ENCODE measurements at places on chromosomes 7 and 10.

GRCh38 chr10:101781655-101781983, 1.6 kb downstream of the NPM3 start:
- no peak for DNase-seq

DNA sequence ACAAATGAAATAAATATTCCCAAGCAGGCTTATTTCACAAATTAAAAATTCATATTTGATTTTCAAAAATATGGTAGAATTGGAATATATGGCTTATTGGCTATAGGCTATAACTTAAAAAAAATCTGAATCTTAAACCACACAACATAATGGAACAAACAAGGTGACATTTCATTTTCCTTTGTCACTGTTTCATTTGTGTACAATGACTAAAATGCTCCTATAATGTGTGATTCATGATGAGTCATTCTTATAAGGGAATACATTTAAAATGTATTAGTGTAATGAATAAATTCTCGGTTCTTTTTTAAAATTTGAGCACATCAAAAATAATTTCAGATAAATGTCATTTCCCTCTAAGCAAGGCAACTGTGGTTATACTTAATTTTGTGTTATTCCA, 148.0 kb upstream of the ANK3 start:
- DNase-seq, result no peak

DNA sequence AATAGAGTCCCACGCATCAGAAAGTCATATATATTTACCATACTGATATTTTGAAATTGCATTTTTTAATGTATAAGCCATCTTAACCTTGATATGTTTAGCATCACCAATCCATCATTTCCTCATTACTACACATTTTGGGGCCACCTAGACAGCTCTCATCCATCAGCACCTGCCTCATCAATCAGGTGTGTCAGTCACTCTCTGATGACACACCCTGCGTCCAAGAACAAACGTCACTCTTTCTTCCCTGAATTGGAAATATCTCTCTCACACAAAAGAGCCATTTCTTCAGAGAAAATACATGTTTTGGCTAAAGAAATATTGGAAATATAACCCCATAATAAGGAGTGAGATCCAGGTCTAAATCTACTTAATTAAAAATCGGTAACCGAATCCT, 38.9 kb upstream of the RSU1 start:
- DNase-seq, result no peak

DNA sequence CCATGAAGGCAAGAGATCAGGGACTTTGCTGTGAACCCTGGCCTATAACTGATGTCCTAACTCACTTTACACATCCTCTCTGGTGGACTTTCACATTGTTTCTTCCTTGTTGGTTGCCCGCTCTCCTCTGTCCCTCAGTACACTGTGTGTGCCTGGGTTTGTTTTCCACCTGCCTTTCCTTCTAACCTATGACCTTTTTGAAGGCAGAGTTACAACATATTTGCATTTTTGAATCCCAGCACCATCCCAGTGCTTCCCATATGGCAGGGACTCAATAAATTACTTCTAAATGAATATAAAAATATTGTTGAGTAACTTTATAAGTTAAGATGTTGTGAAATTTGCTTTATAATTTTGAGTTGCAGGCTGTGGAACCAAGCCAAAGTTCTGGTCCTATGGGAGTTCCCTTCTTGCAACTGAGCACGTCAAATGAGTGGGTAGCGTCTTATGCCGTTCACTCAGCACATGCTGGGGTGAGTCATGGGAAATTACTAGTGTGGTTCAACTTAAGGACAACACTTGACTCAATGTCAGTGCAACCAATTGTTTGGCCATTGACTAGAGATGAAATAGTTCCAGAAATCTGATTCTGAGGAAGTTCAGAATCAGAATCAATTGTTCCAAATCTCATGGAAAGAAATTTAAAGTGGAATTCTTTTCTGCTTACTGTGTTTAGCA, 250.9 kb downstream of the TWIST1 start:
- no peak for DNase-seq

DNA sequence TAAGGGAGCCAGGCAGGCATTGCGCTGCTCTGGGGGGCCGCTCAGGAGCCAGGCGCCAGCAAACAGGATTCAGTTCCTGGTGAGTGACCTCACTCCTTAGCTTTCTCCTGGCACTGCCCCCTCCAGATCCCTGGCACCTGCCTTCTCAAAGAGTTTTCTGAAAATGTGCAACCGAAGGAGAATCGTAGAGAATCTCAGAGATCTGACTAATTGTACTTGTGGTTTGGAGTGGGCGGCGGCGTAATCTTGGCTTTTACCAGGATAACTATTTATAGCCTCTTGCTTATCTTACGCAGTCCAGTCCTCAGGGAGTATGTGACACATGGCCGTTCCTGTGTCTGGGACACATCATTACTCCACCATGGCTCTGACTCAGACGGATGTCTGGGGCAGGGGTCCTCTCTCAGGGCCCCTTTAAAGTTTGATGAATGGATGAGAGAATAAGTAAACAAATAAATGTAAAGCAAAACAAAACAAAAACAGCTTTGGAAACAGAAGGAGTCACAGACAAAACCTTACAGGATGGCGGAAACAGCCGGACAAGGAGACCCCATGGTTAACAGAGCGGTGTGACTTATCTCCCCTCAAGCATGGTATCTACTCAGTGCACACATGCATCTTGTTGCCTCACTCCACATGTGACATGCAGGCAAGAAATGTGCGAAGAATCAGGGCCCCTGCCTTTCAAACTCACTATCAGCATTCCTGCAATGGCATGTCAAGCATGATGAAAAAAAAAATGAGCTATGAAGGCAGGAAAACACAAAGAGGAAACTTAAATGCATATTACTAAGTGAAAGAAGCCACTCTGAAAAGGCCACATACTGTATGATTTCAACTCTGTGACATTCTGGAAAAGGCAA, 99.7 kb downstream of the TNS3 start:
- DNase-seq, result no peak

DNA sequence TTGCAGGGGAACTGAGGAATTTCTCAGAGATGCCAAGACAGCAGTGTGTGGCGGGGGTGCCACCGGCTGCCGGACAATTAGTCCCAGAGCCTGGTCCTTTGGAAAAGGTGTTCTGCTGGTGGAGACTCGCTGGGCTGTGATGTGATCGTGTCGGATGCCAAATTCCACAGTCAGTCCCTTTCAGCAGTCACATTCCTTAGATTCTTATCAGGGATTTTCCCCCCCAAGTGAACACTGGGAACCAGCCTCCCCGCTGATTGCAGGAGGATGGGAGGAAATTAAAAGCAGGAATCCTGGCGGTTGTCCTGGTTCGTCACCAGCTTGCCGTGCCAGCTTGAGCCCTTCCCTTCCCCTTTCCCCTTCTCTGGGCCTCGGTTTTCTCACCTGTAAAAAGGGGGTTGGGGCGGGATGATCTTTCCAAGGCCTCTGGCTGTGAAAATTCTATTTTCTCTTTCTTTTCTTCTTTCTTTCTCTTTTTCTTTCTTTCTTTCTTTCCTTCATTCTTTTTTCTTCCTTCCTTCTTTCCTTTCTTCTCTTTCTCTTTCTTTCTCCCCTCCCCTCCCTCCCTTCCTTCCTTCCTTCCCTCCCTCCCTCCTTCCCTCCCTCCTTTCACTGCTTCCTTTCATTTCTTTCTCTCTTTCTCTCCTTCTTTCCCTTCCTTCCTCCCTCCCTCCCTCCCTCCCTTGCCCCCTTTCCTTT, 39.6 kb downstream of the COL26A1 start:
- DNase-seq, result no peak

- DNase-seq, result no peak
Observed at GRCh38 chr7:36021917-36022550, 131.0 kb upstream of the EEPD1 start.

DNA sequence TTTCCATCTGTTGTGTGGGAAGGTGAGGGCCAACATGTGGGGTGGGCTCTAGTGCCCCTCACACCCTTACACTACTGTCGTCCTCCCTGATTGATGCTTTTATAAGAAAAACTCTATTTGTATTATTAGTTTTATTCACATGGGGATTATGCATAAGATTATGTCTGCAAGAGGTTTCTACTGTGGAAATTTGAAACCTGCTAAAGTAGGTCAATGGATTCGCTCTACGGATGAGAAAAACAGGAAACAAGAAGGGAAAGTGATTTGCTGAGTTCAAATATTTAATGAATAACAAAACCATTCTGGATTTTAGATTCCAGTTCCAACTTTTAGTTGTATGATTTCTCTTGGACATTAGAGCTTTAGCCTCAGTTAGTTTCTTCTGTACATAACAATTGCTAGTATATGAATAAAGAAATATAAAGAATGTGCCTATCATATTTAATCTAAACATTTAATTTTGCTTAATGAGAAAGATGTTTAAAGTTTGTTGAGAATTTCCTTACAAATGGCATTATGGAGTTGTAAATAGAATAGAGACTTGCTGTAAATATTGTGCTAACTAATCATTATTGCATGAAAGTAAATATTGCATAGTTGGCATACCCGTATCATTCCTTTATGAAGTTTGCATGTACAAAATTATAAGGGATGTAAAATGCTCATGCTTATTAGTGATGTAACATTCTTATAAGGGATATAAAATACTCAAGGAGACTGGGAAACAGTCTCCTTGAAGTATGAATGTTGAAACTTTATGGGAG, 193.8 kb downstream of the THSD7A start:
- no peak for DNase-seq

DNA sequence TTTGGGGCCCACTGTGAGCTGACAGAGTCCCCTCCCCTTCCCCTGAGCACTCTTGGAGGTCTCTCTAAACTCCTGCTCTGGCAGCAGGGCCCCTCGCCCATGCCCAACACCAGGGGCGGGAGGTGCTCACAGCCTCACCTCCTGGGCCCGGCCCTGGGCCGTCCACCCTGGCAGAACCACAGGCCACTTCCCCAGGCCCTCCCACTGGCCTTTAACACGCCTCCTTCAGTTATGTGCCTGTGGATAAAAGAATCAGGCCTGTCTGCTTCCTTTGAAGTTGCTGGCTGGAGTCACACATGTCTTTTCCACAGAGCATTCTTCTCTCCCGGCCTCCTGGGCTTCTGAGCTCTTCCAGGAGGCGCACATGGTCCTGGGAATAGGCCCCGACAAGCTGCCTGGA, 10.2 kb downstream of the MYL10 start:
- DNase-seq, result no peak

GRCh38 chr7:157292770-157293412, 43.9 kb upstream of the DNAJB6 start:
- no peak for DNase-seq

DNA sequence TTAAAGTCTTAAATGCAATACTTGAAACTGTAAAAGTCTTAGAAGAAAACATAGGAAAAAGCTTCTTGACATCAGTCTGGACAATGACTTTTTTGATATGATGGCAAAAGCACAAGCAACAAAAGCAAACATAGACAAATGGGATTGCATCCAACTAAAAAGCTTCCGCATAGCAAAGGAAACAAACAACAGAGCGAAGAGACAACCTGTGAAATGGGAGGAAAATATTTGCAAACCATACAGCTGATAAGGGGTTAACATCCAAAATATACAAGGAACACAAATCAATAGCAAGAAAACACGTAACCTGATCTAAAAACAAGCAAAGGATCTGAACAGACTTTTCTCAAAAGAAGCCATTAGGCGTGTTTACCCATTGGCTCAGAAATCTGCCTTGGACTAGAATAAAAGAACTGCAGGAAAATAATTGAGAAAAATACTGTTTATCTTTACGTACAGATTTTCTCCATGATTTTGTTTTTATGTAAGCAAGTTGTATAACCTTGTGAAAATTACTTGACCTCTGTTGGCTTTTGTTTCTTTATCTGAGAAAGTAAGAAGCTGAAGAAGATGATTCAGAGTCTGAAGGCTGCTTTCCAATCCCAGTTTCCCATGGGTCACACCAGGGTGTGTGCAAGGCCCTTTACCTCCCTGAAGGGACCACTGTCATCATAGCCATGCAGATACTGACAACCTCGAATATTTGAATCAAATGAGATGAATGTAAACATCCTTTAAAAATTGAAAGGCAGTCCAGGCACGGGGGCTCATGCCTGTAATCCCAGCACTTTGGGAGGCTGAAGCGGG, 99.1 kb upstream of the LANCL2 start:
- no peak for DNase-seq

GRCh38 chr10:132269266-132270230, 38.2 kb downstream of the STK32C start:
- no peak for DNase-seq

DNA sequence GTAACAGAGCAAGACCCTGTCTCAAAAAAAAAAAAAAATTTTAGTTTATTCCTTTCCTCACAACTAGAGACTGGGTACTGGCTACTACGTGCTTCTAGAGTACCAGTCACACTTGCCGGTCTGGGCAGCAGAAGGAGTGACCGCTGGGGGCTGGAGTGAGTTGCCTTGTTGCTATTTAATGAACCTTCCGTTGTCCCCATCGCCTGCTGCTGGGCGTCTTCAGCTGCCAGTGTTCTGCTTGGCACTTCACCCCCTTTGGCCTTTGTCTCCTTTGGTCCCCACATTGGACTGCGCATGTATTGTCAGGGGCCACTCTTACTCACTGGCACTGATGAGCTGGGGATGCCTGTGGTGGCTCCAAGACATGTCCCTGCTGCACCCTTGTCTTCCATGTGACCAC, 110.6 kb downstream of the CLEC2L start:
- DNase-seq, result no peak

DNA sequence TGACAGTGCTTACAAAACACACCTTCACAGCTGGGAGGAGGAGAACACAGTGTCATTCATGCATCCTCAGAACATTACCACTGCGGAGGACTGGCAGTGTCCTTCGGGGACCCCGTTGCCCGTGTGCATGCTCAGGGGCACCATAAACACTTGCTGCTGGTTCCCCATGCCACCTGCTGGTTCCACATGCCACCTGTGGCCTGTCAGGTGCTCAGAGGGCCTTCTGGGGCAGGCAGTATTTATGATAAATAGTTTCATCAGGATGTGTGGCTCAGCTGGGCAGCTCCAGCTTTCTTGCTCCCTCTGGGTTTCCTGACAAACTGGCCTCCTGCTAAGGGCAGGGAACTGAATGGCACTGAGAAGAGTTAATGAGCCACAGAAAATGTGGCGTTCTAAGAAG, 32.1 kb downstream of the CELF2 start:
- DNase-seq, result no peak

- no peak for DNase-seq
Observed at GRCh38 chr7:40482845-40483244, 348.0 kb downstream of the SUGCT start.

DNA sequence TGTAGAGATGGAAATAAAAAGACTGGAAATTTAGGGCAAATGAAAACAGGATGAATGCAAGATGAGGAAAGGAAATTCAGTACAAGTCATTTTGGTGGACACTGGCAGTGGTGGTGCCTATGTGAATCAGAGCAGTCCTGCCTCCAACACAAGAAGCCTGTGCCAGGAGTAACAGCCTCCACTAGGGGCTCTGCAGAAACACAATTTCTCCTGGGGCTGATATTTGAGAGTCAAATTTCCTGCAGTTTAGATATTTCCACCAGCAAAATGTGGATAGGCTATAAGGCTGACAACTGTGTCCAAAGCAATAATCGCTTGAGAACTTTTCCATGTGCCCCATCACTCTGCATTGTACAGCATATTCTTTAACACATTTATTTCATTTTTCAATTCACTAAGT, 4.7 kb upstream of the PLXDC2 start:
- peak; percentile 85 for DNase-seq

- DNase-seq, result no peak
Observed at GRCh38 chr7:46233585-46234329, 312.7 kb upstream of the IGFBP3 start.

GRCh38 chr7:109734601-109735000, 1164.9 kb downstream of the DNAJB9 start:
- no peak for DNase-seq

GRCh38 chr7:116329686-116330503, 119.6 kb downstream of the TES start:
- DNase-seq, result no peak
